ENCODE measurements at places on chromosomes 16 and 17.

DNA sequence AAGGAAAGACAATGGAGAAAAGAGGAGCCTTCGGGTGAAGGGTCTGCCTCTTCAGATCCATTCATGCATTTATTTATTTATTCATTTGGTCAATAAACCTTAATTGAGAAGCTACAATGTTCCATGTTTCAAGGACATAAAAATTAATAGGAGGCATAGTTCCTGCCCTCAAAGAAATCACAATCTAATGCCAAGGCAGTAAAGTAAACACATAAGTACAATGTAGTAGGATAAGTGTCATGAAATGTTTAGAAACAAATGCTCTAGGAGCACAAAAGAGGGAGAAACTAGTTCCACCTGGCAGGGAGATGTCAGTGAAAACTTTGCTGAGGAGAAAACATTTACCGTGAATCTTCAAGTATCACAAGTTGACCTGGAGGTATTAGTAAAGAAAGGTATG, 103.5 kb upstream of the NOG start:
- no peak for DNase-seq

- no peak for DNase-seq
Observed at GRCh38 chr17:45994987-45995386, 4.1 kb upstream of the STH start.

DNA sequence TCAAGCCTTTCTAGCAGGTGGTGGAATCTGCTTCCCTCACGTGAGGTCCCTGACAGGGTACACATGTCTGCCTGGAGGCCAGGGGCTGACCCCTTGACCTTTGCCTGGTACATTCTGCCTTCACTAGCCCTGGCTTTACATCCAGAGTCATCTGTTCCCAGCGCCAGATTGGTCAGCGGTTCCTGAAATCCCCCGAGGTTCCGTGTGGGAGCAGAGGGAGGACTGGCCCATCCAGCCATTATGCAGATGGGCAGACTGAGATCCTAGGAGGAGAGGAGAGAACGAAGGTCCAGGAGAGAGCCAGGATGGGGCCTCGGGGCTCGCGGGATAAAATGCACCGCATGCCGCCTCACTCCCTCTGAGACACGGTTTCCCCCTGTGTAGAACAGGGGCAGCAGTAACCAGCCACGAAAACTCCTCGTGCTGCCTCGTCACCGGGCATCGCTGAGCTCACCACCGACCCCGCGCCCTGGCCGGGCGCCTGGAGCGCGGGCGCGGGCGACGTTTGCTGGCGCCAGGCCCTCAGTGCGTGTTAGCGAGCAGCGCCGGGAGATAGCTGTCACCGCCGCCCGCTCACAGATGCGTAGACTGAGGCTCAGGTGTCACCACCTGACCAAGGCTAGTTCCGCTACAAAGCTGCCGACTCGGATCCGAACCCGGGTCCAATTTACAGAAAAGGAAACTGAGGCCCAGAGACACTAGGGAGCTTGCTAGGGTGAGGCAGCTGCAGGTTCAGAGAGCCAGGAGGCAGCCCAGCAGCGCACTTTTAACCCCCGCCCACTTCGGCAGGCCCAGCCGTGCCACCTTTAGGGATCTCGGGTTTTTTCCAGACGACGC, 811 bp upstream of the MAP2K3 start:
- no peak for DNase-seq

GRCh38 chr17:32192379-32192778, 50.1 kb downstream of the RHOT1 start:
- no peak for DNase-seq

GRCh38 chr16:19393226-19394111, 24.2 kb upstream of the TMC5 start:
- peak; percentile 95 for DNase-seq

DNA sequence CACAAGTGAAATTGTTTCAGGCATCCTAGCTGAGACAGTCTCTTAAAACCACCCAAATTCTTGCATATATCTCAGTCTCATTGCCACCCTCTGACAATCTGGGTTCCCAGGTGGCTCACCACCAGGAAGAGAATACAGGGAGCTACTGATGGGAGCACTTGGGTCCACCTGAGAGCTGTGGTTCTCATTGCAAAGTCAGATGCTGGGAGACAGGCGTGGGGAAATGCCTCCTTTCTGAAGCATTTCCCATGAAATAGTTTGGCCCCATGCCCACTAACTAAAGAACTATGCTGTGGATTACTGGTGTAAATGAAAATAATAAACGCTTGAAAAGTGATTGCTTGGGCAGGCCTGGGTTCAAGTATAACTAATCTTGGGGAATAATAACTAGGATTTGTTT, 70.3 kb downstream of the CMC2 start:
- DNase-seq: no peak

DNA sequence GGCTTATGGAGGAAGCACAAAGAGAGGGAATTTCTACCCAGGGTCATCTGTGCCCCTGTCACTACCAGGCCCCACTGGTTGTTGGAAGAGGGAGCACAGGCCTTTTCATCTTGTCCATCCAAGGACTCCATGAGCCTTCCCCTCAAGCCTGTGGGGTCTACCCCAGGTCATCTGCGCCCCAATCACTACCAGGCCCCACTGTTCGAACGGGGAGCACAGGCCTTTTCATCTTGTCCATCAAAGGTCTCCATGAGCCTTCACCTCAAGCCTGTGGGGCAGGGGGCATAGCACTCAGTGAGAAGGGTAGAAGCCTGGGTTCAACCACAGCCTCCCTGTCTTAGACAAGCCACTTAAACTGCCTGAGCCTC, 101.5 kb upstream of the CDH5 start:
- no peak for DNase-seq
